ENCODE measurements at places on chromosomes 5 and 9.

DNA sequence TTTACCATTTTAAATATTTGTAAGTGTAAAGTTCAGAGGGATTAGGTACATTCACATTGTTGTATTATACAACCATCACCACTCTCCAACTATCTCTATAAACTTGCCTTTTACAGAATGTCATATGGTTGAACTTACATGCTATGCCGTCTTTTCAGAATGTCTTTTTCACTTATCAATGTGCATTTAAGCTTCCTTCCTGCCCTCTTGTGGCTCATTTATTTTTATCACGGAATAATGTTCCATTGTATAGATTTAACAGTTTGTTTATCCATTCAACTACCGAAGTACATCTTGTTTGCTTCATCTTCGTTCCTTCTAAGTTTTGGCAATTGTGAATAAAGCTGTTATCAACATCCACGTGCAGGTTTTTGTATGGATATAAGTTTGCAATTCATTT is 133.3 kb upstream of the C6 start:
- DNase-seq = peak; percentile 9

GRCh38 chr9:13491493-13492424 is 212.3 kb upstream of the MPDZ start:
- peak; percentile 40 for DNase-seq

DNA sequence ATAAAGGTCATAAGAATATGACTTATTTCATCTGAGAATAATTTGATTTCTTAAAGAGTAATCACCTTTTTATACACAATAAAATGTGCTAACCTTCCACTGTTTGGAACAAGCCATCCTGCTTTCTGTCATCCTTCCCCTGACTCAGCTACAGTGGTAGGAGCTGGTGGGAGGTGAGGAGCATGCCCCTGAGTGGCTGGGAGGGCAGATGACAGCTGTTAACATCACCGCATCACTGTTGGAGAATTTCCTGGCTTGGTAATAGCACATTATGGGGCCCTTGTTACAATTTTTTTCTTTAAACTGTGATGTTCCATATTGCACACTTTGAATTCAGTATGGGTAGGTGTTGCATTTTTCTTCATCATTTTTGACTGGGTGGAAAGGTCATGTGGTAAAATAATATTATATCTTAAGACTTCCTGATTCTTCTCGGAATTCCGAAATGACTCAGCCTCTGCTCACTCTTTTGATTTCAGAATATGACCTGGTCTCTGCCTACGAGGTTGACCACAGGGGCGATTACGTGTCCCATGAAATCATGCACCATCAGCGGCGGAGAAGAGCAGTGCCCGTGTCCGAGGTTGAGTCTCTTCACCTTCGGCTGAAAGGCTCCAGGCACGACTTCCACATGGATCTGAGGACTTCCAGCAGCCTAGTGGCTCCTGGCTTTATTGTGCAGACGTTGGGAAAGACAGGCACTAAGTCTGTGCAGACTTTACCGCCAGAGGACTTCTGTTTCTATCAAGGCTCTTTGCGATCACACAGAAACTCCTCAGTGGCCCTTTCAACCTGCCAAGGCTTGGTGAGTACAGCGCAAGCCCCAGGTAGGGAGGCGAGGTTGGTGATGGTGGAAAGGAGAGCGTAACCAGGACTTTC is 5.8 kb downstream of the ADAMTS16 start:
- DNase-seq = no peak

- DNase-seq = no peak
Observed at GRCh38 chr5:133155326-133155969, 103.6 kb downstream of the HSPA4 start.

DNA sequence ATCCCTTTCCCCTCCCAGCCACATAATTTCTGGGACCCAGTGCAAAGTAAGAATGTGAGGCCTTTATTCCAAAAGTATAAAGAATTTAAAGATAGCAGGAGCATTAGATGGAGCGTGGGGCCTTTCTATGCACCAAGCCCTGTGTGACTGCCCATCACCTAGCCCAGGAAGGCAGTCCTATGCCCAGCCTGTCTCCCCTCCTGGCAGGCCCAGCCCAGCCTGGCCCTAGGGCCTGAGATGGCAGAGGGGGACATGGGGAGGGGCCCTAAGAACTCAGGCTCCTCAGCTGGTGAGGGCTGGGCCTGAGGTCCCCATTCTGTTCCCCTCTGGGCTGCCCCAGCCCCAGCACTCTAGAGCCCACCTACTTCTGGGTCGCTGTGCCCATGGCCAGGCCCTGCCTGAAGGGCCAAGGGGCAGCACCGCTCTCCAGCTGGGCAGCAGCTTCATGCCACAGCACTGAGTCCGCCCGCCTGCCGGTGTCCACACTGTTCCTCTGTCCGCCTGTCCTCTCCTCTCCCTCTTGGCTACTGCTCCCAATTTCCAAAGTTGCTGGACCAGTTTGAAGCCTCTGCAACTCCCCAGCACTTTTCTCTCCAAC is 995 bp upstream of the SLC23A1 start:
- DNase-seq = no peak

DNA sequence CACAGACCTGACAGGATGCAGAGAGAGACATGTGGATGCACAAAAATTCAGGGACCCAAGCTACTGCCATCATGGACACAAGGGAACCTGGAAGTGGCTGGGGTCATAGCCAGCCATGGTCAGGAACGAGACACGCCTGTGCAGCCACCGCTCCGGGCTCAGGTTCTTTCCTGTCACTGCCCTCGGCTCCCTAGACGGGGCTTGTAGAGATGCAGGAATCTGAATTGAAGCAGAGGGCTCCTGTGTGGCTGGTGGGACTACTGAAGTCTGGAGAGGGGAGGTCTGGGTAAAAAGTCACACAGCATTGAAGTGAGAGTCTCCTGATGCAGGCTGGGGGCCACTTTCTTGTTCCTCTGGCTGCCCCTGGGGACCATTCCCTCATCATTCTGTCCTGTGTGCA is 32.3 kb upstream of the PTGS1 start:
- no peak for DNase-seq

GRCh38 chr5:16179511-16179935 is at the start of gene MARCHF11:
Gene MARCHF11, minus strand, starts transcription at chr5:16179791. Its CDS starts 216 bp downstream, at chr5:16179575.
- no peak for DNase-seq

- DNase-seq = no peak
Observed at GRCh38 chr5:56814361-56814962, 887 bp upstream of the MAP3K1 start.

DNA sequence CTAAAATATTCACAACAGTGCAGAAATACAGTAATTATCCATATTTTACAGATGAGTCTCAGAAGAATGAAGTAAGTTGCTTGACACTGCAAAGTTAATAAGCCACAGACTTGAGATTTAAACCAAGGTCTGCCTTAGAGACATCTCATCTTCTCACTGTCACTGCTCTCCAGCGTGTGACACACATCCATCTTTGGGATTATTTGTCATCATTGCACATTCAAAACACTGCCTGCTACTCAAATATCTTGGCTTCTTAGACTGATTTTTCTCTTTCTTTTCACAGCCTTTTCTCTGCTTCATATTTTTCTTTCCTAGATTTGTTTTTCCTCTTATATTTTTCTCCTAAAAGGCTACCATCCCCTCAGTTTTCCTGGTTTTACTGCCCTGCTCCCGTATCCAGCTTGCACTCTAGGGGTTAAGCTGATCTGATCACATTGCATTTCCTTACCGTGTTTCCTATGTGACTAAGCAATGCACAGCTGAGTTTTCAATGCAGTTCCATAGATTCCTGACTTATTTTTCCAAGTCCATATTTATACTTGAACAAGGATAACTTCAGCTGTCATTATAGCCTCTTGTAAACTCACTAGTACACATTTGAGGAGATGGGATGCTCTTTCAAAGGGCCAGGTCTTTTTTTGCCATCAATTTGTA is 353.0 kb downstream of the PLK2 start:
- DNase-seq = no peak

- no peak for DNase-seq
Observed at GRCh38 chr9:89786655-89787054, 181.8 kb downstream of the GADD45G start.

DNA sequence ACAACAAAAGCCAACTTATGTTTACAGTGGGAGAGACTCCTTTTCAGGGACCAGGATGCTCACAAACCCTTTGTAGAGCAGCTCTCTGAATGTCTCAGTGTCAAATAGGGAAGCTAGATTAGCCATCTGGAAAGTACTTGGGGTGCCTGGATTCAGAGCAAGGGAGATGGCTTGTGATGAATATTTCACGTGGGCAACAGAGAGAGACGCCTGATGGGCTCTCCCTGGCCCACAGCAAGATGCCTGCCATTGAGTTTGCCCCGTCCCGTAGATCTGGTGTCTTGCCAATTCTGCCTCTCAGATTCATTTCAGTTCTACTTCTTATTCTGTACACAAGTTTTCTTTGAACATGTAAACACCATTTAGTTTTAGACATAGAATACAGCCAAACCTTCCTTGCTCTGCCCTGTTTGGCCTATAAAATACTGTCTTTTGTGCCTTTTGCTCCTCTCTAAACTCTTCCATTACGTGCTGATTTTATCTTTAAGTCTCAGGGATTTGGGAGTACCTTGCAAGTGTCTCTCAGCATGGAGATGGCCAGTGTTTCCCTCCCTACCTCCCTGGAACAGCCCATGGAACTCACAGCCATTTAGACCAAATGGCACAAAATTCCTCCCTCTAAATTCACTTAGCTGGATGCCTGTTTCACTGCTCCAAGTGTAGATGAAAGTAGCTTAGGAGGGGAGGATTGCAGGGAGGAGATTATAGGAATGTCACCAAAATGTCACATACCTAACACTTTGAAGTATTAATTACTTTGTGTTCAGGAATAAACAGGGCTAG is 234.3 kb downstream of the SAXO1 start:
- no peak for DNase-seq

- no peak for DNase-seq
Observed at GRCh38 chr5:10752451-10752850, 8.6 kb downstream of the DAP start.

DNA sequence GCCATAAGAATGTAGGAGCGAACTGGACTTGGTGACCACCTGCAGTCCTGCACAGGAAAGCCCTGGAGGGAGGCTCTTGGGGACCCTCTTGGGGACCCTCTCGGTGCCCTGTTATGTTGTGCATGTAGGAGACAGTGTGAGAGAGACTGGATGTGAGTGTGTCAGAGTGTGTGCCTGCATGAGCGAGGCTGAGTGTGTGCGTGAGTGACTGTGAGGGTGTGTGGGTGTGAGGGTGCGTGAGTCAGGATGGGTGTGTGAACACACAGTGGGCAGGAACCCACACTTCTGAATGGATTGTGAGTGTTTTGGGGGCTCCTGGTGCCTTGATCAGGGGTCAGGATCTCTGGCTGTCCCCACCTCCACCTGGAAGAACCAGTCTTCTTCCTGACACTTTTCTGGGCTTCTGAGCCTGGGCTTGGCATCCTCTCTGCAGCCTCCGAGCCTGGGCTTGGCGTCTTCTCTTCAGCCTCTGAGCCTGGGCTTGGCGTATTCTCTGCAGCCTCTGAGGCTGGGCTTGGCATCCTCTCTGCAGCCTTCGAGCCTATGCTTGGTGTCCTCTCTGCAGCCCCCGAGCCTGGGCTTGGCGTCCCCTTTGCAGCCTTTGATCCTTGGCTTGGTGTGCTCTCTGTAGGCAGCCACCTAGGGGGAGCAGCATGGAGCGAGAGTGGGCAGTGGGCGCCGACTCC is 25.6 kb upstream of the ANKRD33B start:
- no peak for DNase-seq

GRCh38 chr5:81787474-81788242 is 36.8 kb upstream of the SSBP2 start:
- peak; percentile 72 for DNase-seq

- DNase-seq = no peak
Observed at GRCh38 chr9:33051144-33051543, 25.3 kb downstream of the SMU1 start.

DNA sequence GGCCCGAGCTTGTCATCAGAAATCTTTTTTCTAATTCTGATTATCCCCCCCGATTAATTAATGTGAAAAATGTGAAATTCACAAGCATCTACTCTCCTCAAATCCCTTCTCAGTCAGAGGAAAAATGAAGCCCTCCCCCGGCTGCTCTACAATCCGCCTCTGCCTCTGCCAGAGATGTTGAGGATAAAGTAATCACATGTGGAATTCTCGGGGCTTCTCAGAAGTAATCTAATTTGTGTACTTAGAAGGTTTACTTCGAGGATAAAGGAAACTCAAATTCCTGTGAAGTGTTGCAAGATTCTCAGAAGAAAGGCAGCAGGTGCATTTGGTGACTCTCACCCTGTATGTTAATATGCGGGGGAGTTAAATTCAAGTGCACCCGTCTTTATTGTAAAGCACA is 726.1 kb upstream of the ADAMTS16 start:
- DNase-seq = no peak

DNA sequence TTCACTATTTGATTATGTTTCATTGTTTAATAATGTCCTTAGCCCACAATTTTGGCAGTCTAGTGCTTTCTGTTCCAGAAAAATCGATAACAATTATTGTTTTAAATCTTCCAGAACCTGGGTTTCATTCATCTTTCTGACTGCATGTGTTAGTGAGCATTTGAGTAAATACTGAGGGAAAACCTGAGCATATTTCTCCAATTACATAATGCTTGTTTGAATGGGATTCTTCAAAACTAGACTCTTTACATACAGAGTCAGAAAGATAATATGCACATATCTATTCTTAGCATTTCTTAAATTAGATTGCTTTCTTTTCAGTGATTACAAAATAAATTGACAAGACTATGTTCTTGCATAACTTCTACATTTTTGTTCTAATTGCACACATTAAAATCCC is 21.9 kb downstream of the GABRA6 start:
- no peak for DNase-seq

DNA sequence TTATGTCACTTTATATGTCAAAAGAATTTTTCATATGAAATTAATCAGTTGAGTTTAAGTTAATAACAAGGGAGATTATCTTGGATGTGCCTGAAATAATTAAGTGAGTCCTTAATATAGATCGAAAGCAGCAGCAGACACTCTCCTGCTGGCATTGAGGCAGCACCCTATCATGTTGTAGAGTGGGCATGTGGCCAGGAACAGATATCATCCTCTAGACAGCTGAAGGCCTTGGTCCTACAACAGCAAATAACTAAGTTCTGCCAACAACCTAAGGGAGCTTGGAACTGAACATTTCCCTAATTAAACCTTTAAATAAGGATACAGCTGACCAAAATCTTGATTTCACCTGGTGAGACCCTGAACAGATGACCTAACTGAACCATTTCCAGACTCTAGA is 25.8 kb upstream of the UGT3A1 start:
- DNase-seq = no peak

- DNase-seq = no peak
Observed at GRCh38 chr9:122332644-122333043, 38.2 kb upstream of the PTGS1 start.

DNA sequence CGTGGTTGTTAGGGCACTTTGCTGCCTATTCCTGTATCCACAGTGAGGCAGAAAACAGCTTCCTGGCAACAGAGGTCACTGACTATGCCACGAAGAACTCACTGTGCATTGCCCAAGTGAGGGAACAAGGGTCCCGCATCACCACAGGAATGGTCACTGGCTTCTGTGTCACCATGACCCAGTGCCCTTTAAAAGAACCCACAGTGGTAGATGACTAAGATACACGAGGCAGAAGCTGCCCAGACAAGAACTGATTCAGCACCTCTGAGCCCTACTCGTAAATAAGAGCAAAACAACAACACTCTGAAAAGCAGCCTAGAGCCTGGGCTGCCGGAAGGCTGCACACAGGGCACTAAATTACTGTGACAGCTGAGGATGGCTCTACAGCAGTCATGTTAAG is 236.6 kb upstream of the RASEF start:
- peak; percentile 64 for DNase-seq

Measured in bronchial epithelial cell (primary cell).